ENCODE measurements at places on chromosomes 4 and X. TPM values are rescaled to one million over a fixed set of nuclear protein-coding genes. Genes with fewer than 3 reads are reported as not detected.
A peak's percentile ranks its signal among the peaks of the same experiment; 100 is the strongest.

DNA sequence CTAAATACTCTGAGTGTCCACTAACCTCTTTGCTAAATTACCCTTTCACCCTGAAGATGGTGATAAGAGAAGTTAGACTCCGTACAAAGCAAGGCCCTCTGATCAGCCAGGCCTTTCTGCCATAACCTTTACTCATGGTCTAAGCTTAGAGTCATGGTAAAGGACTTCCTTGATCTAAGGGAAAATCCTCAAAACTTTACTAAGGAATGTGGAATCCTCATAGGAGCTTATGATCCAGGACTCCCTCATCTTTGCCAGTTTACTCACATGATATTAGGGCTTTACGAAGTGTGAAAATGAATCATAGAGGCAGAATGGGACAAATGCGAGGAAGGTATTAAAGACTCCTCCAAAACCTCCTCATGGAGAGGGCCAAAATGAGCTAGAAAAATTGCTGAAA lies 7.9 kb upstream of the FAM13A start:
- peaks cover 4% of the 10 kb centered on the region for H3K4me1 ChIP-seq
- H3K36me3 ChIP-seq: no peaks in the 10 kb centered on the region
- no peak overlapping the region for H3K27ac ChIP-seq
- no peaks in the 10 kb centered on the region for H3K27me3 ChIP-seq
- no peak overlapping the region for H3K4me3 ChIP-seq

DNA sequence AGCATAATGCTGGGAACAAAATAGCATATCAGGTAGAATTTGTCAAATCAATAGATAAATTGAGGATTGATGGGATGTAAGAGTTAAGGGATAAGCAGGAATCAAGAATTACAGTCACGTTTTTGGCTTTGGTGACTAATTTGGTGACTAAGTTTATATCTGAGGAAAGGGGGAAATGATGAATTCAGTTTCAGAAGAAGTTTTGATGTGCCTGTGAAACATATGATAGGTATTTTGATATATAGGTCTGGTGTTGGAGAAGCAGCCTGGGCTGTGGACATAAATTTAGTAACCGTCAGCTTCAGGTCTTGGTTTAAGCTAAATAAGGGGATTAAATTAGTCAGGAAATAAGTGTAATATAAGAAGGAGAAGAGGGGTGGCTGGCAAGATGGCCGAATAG lies 79.0 kb upstream of the EDA2R start:
- H3K36me3 ChIP-seq: no peaks in the 10 kb centered on the region
- H3K27me3 ChIP-seq: no peaks in the 10 kb centered on the region
- no peak overlapping the region for H3K27ac ChIP-seq
- H3K4me1 ChIP-seq: no peaks in the 10 kb centered on the region

Gene GPC3
- 0.81 TPM for total RNA-seq

Gene OGT
- 345 TPM for total RNA-seq

GRCh38 chr4:147345662-147346061 lies 135.2 kb upstream of the EDNRA start:
- H3K27ac ChIP-seq: no peak overlapping the region
- no peak overlapping the region for H3K4me3 ChIP-seq
- no peaks in the 10 kb centered on the region for H3K4me1 ChIP-seq
- DNase-seq: no peak
- H3K27me3 ChIP-seq: no peaks in the 10 kb centered on the region

Gene FAM53A
- total RNA-seq: 1.6 TPM

Gene CCDC158
- not detected for total RNA-seq

Gene USP26
- not detected for total RNA-seq

DNA sequence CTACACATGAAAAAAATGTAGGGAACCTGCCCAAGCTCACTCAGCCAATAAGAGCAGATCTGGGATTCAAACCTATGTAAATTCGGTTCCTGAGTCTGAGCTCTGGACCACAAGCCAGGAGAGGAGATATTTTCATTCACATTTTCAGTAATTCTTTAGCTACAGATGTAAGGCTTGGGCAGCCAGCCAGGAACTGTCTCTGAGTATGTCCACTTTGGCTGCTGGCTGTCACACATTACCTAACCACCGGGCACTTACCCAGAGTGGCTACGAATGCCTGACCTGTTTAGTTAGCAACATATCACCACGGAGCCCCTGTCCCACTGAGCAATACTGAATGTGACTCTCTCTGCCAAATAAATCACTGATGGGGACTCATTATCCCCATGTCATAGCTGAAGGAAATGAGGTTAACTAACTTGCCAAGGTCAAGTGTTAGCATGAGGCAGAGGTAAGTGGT lies 15.3 kb downstream of the USP46 start:
- peaks cover 14% of the 10 kb centered on the region for H3K4me1 ChIP-seq
- no peaks in the 10 kb centered on the region for H3K36me3 ChIP-seq
- H3K27me3 ChIP-seq: no peaks in the 10 kb centered on the region

GRCh38 chrX:153381684-153382532 lies 19.2 kb downstream of the PNMA6E start:
- H3K36me3 ChIP-seq: no peaks in the 10 kb centered on the region
- DNase-seq: peak; percentile 28
- no peak overlapping the region for H3K4me3 ChIP-seq
- no peaks in the 10 kb centered on the region for H3K27me3 ChIP-seq
- H3K27ac ChIP-seq: peak overlapping the region; percentile 41
- H3K4me1 ChIP-seq: no peaks in the 10 kb centered on the region

Gene HSFX3
- total RNA-seq: not detected

- no peak for DNase-seq
- no peaks in the 10 kb centered on the region for H3K27me3 ChIP-seq
- no peak overlapping the region for H3K4me3 ChIP-seq
- no peaks in the 10 kb centered on the region for H3K4me1 ChIP-seq
- H3K27ac ChIP-seq: no peak overlapping the region
These were observed 270.2 kb upstream of the SMIM31 start for GRCh38 chr4:164483711-164484110.

- no peak overlapping the region for H3K27ac ChIP-seq
- no peak overlapping the region for H3K4me3 ChIP-seq
- no peak for DNase-seq
- no peaks in the 10 kb centered on the region for H3K4me1 ChIP-seq
- H3K36me3 ChIP-seq: no peaks in the 10 kb centered on the region
These were observed 300.4 kb downstream of the LDB2 start for GRCh38 chr4:16597845-16598596.

DNA sequence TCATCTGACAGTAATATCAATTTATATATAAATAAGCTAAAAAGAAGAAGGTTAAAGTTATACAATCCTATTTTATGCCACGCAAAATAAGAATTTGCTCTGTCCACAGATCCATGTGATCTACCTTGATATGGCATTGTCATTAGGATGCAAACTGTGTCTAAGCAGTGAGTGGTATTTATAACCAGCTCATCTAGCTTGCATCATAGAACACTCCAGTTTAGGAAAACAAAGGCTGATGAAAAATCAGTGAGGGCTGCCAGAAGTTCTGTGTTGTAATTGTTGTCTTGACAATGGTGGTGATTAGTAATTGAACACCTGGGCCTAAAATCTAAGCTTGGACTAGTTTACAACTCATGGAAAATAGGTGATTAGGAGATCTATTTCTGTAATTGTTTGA lies 111.0 kb downstream of the CPE start:
- H3K36me3 ChIP-seq: no peaks in the 10 kb centered on the region
- peaks cover 15% of the 10 kb centered on the region for H3K27me3 ChIP-seq
- H3K4me3 ChIP-seq: no peak overlapping the region
- no peak for DNase-seq
- H3K27ac ChIP-seq: no peak overlapping the region
- peaks cover 3% of the 10 kb centered on the region for H3K4me1 ChIP-seq

DNA sequence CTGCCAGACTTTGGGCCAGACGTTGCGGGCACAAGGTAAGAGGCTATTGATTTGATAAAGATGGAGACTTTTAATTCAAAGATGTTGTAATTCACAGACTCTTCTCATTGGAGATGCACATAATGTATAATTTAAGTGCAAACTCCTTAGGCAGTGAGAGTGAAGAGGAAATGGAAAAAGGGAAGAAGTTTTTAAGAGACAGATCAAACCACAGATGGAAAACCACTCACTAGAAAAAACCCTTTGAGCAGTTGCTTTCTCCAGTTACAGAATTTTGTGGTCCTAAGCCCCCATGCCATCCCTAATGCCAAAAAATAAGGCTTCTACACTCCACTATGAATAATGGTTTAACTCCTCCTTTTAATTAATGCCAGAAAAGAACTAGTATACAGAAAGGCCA lies 977.1 kb upstream of the PRKX start:
- no peak overlapping the region for H3K4me3 ChIP-seq
- H3K27ac ChIP-seq: no peak overlapping the region
- H3K27me3 ChIP-seq: no peaks in the 10 kb centered on the region

- H3K27me3 ChIP-seq: peaks cover 2% of the 10 kb centered on the region
- no peak for DNase-seq
- no peaks in the 10 kb centered on the region for H3K36me3 ChIP-seq
- H3K27ac ChIP-seq: no peak overlapping the region
- H3K4me3 ChIP-seq: no peak overlapping the region
These were observed 98.5 kb upstream of the PSAPL1 start for GRCh38 chr4:7533267-7533666.

Gene GBA3
- total RNA-seq: not detected

- H3K27ac ChIP-seq: no peak overlapping the region
- DNase-seq: no peak
- no peak overlapping the region for H3K4me3 ChIP-seq
- no peaks in the 10 kb centered on the region for H3K27me3 ChIP-seq
These were observed 53.1 kb downstream of the HPRT1 start for GRCh38 chrX:134513091-134513490.

- no peak for DNase-seq
- H3K27me3 ChIP-seq: no peaks in the 10 kb centered on the region
- peaks cover 43% of the 10 kb centered on the region for H3K36me3 ChIP-seq
- peak overlapping the region; percentile 99 for H3K4me3 ChIP-seq
- H3K4me1 ChIP-seq: peaks cover 50% of the 10 kb centered on the region
These were observed 617 bp upstream of the MRFAP1L1 start for GRCh38 chr4:6710282-6710681.

Gene TMEM156
- total RNA-seq: 19.5 TPM

DNA sequence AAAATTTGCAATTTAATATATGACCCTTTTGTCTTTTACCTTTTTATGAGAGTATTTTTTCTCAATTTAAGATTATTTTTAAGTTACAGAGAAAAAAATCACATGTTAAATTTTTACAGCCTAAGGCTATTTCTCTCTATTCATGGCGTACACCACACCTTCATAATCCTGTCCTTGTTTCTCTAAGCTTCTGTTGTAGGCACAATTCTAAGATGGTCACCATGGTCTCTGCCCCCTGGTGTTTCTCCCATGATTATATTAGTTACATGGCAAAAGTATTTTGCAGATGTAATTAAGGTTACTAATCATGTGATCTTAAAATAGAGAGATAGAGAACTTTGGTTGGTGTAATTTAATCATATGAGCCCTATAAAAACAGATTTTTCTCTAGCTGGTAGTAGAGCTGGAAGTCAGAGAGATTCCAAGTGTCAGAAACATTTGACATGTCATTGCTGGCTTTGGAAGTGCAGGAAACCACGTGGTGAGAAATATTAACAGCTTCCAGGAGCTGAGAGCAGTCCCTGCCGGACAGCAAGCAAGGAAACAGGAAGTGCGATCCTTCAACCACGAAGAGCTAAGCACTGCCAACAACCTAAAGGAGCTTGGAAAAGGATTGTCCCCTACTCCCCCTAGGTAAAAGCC lies 89.8 kb downstream of the EIF4E start:
- no peak overlapping the region for H3K27ac ChIP-seq
- DNase-seq: no peak
- H3K4me3 ChIP-seq: no peak overlapping the region
- H3K36me3 ChIP-seq: no peaks in the 10 kb centered on the region
- H3K4me1 ChIP-seq: no peaks in the 10 kb centered on the region
